CD4-positive, CD25-positive, alpha-beta regulatory T cell (primary cell): ENCODE measurements at places on chromosomes 6 and 20. TPM values are rescaled to one million over a fixed set of nuclear protein-coding genes. Genes with fewer than 3 reads are reported as not detected.

Gene ADTRP
- total RNA-seq: 40.9 TPM

Gene HLA-DQB1
- 204 TPM for total RNA-seq

Gene PPP1R14C
- total RNA-seq: not detected

Gene GMPR
- 1.8 TPM for total RNA-seq

Gene WDR46
- 31.5 TPM for total RNA-seq

Gene SLC17A9
- total RNA-seq: 4.1 TPM

Gene C6orf52
- total RNA-seq: not detected

Gene TBXT
- not detected for total RNA-seq

Gene TRIM10
- not detected for total RNA-seq

Gene AVP
- 1.4 TPM for total RNA-seq

Gene OR2B6
- not detected for total RNA-seq
